ENCODE measurements at places on chromosomes 2 and 18.

DNA sequence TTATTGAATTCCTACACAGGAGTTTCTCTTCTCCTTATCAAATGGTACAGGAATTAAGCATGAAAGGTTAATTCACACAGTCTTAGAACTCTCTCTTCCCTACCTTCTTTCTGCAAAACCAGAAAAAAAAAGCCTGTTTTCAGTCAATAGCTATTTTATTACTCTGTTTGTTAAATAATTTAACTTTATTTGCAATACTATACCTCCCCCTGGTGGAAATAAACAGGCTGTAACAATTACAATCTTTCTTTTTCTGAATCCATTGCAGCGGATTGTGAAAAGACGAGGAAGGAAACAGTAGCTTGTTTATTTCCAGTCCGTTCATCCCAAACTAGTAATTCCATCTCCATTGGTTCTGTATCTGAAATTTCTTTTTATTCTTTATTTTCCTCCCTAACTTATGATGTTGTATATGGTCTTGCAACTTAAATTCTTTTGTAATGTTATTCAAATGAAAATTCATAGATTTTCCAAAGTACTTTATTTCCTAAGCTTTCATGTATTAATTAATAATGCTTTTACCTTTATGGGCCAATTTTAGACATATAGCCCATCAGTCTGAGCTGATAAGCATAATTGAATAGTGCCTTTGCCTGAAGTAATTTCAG lies 165.2 kb downstream of the SH3BP4 start:
- H3K4me1 ChIP-seq, result no peaks in the 10 kb centered on the region
- H3K27me3 ChIP-seq, result no peaks in the 10 kb centered on the region
- no peaks in the 10 kb centered on the region for H3K36me3 ChIP-seq
- H3K27ac ChIP-seq, result no peak overlapping the region

- H3K4me3 ChIP-seq, result no peak overlapping the region
- peaks cover 4% of the 10 kb centered on the region for H3K4me1 ChIP-seq
- H3K27me3 ChIP-seq, result no peaks in the 10 kb centered on the region
- no peak for DNase-seq
- H3K36me3 ChIP-seq, result no peaks in the 10 kb centered on the region
Observed at GRCh38 chr2:157264099-157264498, 6.6 kb downstream of the GALNT5 start.

DNA sequence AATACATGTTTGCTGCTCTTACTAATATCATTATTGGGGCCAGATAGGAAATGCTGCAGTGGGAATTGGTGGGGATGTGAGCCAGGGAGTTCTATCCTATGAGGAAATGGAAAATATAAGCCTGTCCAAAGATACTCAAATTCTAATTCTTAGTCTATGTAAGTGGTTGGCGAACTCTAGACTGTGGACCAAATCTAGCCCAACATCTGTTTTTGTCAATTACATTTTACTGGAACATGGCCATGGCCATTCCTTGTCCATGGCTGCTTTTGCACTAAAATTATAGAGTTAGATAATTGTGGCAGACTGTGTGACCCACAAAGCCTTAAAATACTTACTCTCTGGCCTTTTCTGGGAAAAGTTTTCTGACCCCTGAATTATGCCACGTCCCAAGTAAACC lies 113.3 kb downstream of the MGAT5 start:
- no peak overlapping the region for H3K4me3 ChIP-seq
- peaks cover 4% of the 10 kb centered on the region for H3K36me3 ChIP-seq
- peaks cover 5% of the 10 kb centered on the region for H3K4me1 ChIP-seq
- DNase-seq, result no peak
- H3K27ac ChIP-seq, result peak overlapping the region; percentile 0

GRCh38 chr18:42471885-42472284 lies 516.9 kb downstream of the PIK3C3 start:
- H3K4me1 ChIP-seq, result no peaks in the 10 kb centered on the region
- DNase-seq, result no peak
- no peak overlapping the region for H3K4me3 ChIP-seq
- no peak overlapping the region for H3K27ac ChIP-seq
- H3K27me3 ChIP-seq, result no peaks in the 10 kb centered on the region

- H3K27me3 ChIP-seq, result no peaks in the 10 kb centered on the region
- H3K4me1 ChIP-seq, result no peaks in the 10 kb centered on the region
- no peak overlapping the region for H3K4me3 ChIP-seq
- DNase-seq, result no peak
Observed at GRCh38 chr2:54955358-54956110, 94.7 kb downstream of the RTN4 start.

- H3K27ac ChIP-seq, result no peak overlapping the region
- no peaks in the 10 kb centered on the region for H3K36me3 ChIP-seq
- no peak for DNase-seq
- no peak overlapping the region for H3K4me3 ChIP-seq
- H3K27me3 ChIP-seq, result no peaks in the 10 kb centered on the region
Observed at GRCh38 chr18:70182548-70182947, 22.9 kb downstream of the RTTN start.

- H3K36me3 ChIP-seq, result no peaks in the 10 kb centered on the region
- no peaks in the 10 kb centered on the region for H3K27me3 ChIP-seq
- H3K4me3 ChIP-seq, result no peak overlapping the region
- no peak overlapping the region for H3K27ac ChIP-seq
- DNase-seq, result no peak
Observed at GRCh38 chr2:189217541-189217940, 38.0 kb upstream of the COL5A2 start.

DNA sequence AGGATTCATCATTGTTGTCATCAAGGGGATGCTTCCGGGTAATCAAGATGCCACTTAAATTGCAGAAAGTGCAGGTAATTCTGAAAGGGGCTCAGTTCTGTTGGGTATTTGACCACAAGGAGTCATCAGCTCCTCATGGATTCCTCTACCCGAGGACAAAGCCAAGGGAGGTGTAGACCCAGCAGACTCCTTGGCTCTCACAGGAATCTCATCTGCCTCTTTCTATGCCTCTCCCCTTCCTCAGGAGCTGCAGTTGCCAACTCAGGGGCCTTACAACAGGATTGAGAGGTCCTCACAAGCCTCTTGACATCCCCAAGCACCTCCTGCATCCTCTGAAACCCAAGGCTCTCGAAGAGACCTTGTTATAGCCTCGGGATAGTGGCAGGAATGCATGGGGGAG lies 44.0 kb downstream of the ITGB6 start:
- no peak for DNase-seq
- no peaks in the 10 kb centered on the region for H3K36me3 ChIP-seq
- no peaks in the 10 kb centered on the region for H3K4me1 ChIP-seq
- no peak overlapping the region for H3K27ac ChIP-seq

GRCh38 chr18:48194591-48195181 lies 214.5 kb downstream of the ZBTB7C start:
- no peak for DNase-seq
- H3K36me3 ChIP-seq, result no peaks in the 10 kb centered on the region
- no peaks in the 10 kb centered on the region for H3K4me1 ChIP-seq
- H3K27me3 ChIP-seq, result no peaks in the 10 kb centered on the region

- no peak overlapping the region for H3K4me3 ChIP-seq
- no peak for DNase-seq
- no peaks in the 10 kb centered on the region for H3K36me3 ChIP-seq
- H3K27ac ChIP-seq, result no peak overlapping the region
Observed at GRCh38 chr2:223316342-223316741, 264.4 kb downstream of the KCNE4 start.

GRCh38 chr2:223282221-223282620 lies 230.2 kb downstream of the KCNE4 start:
- DNase-seq, result no peak
- H3K4me3 ChIP-seq, result no peak overlapping the region

GRCh38 chr2:3326182-3326537 lies 51.5 kb downstream of the EIPR1 start:
- DNase-seq, result no peak
- H3K27me3 ChIP-seq, result no peaks in the 10 kb centered on the region
- H3K4me1 ChIP-seq, result no peaks in the 10 kb centered on the region
- H3K4me3 ChIP-seq, result no peak overlapping the region
- H3K36me3 ChIP-seq, result peaks cover 2% of the 10 kb centered on the region

- H3K4me3 ChIP-seq, result no peak overlapping the region
- H3K27me3 ChIP-seq, result no peaks in the 10 kb centered on the region
- no peaks in the 10 kb centered on the region for H3K4me1 ChIP-seq
- DNase-seq, result peak; percentile 74
Observed at GRCh38 chr2:503288-503999, 173.8 kb downstream of the TMEM18 start.
